ENCODE measurements at places on chromosomes 12 and 14. TPM values are rescaled to one million over a fixed set of nuclear protein-coding genes. Genes with fewer than 3 reads are reported as not detected.

DNA sequence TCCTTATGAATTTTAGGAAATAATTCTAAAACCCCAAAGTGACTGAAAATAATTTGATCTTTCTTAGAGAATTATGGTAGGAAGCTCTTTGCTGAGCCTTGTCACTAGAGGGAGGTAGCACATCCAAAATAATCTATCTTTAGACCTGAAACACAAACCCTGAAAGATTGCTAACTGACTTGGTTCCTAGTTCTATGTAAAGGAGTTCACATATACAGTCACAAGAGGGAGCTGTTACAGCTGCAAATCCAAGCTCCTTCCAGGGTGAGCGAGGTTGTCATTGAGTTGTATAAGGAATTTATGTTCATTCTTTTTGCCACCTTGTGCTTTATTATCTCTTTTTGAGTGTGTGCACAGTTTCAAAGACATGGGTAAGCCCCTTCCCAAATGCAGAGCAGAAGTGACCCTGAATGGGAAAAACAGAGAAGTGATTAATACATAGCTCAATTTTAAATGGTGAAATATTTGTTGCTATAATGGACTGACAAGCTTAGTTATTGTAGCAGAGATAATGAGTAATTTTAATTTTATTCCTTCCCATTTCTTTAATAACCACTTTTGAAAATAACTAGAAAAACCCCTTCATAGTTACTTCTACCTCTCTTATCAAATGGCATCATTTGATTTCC lies 387.9 kb downstream of the DAD1 start:
- H3K4me1 ChIP-seq: no peaks in the 10 kb centered on the region
- DNase-seq: no peak
- H3K27me3 ChIP-seq: no peaks in the 10 kb centered on the region
- no peak overlapping the region for H3K4me3 ChIP-seq

- no peak overlapping the region for H3K27ac ChIP-seq
- DNase-seq: no peak
- no peaks in the 10 kb centered on the region for H3K27me3 ChIP-seq
- peaks cover 8% of the 10 kb centered on the region for H3K4me1 ChIP-seq
- H3K4me3 ChIP-seq: no peak overlapping the region
These were observed 46.0 kb upstream of the FOS start for GRCh38 chr14:75232597-75232996.

DNA sequence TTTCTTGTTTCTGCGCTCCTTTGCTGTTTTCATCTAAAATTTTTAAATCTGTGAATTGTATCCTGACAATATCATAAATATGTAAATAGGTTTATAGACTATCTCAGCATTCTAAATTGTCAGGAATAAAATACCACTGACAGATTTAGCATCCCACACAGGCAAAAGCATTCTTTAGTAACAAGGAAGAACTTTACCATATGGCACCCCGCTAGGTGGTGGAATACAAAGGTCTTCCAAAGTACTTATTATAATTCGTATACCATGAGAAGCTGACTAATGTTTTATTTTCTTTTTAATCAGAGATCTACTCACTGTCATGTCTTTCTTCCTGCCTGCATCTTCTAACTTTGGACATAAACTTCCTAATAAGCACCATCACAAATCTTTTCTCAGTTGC lies 328.8 kb upstream of the NOVA1 start:
- H3K36me3 ChIP-seq: no peaks in the 10 kb centered on the region
- no peaks in the 10 kb centered on the region for H3K4me1 ChIP-seq
- DNase-seq: no peak
- H3K27ac ChIP-seq: no peak overlapping the region
- H3K4me3 ChIP-seq: no peak overlapping the region

DNA sequence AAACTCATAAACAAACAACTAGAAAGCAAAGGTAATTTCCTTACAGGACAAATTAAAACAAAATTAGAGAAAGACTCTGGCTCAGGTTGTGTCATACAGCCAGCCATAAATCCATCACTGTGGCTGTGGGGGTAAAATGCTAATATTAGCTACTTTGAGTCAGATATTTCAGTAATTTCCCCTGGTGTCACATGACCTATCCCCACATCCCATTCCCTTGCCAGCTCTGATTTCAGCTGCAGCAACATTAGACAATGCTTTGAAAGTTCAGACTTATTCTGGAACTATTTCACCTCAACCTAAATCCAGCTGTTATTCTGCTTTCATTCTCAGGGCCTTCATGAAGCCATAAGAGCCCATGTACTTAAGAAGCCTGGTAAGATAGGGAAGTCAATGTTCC lies 55.3 kb downstream of the RPL10L start:
- H3K4me1 ChIP-seq: no peaks in the 10 kb centered on the region
- H3K27ac ChIP-seq: no peak overlapping the region
- no peaks in the 10 kb centered on the region for H3K27me3 ChIP-seq
- H3K4me3 ChIP-seq: no peak overlapping the region
- no peak for DNase-seq
- no peaks in the 10 kb centered on the region for H3K36me3 ChIP-seq

The FAM186B gene
- 0.71 TPM for total RNA-seq

The TNFRSF1A gene
- total RNA-seq: 53.5 TPM

GRCh38 chr12:116099652-116100432 lies 177.7 kb downstream of the MED13L start:
- no peaks in the 10 kb centered on the region for H3K27me3 ChIP-seq
- no peaks in the 10 kb centered on the region for H3K36me3 ChIP-seq
- H3K4me1 ChIP-seq: peaks cover 7% of the 10 kb centered on the region
- no peak for DNase-seq
- no peak overlapping the region for H3K4me3 ChIP-seq

DNA sequence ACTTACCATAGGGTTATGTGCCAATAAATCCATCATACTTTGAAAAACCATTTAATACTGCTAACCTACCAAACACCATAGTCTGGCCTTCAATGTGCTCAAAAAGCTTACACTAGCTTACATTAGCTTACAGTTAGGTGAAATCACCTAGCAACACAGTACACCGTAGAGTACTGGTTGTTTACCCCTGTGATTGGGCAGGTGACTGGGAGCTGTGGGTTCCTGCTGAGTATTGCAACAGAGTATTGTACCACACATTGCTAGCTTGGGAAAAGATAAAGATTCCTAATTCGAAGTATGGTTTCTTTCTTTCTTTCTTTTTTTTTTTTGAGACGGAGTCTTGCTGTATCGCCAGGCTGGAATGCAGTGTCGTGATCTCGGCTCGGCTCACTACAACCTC lies 5.6 kb downstream of the ATP5MC2 start:
- H3K4me1 ChIP-seq: peaks cover 8% of the 10 kb centered on the region
- H3K27ac ChIP-seq: no peak overlapping the region
- no peaks in the 10 kb centered on the region for H3K27me3 ChIP-seq
- DNase-seq: no peak
- H3K36me3 ChIP-seq: peaks cover 28% of the 10 kb centered on the region

DNA sequence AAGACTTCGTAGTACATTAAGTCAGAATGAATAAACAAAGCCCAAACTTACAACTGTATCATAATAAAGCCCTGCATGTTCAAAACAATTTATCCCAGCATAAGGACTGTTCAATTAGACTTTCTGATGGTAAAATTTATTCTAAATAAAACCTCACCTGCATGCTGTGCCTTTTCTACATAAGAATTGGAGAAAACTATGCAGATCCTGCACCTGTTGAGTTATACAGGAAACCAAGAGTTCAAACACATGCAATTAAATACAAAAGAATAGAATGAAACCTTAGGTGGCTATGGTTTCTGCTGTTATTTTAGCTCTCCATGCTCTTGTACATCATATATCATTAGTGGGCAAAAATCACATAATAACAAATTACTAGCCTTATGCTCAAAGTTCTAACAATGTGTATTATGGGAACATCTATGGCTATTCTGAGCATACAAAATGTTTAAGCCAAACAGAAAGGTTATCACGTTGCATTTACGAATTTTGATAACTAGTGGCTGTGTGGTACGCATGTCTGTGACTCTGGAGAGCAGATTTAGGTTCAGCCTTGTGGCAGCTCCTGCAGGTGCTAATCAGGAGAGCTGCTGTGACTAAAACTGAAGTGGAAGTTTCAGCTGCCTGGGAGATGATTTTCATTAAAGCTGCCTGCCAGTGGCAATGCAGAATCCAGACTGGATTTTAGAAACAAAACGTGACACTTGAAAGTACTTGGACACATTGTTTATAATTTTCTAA lies 36.1 kb upstream of the LRFN5 start:
- no peak overlapping the region for H3K4me3 ChIP-seq
- no peak overlapping the region for H3K27ac ChIP-seq
- no peaks in the 10 kb centered on the region for H3K27me3 ChIP-seq
- H3K36me3 ChIP-seq: no peaks in the 10 kb centered on the region
- no peaks in the 10 kb centered on the region for H3K4me1 ChIP-seq
- no peak for DNase-seq

DNA sequence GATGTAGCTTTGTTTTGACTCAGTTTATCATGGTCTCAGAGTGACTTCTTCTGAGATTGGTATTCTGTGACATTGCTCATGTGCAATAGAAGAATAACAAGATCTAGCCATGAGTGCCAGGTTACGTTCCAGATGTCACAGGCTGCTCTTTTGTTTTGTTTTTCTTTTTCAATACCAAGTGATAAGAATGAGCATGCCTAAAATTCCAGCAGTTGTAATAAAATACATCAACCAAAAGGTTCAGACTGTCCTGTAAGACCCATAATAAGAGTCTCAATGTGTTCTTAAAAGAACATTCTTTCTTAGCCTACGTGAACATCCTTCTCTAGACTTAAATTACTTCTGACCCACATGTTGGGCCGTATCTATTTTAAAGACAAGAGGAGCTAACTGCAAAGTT lies 669.2 kb downstream of the DIO2 start:
- H3K4me3 ChIP-seq: no peak overlapping the region
- no peaks in the 10 kb centered on the region for H3K4me1 ChIP-seq
- H3K36me3 ChIP-seq: no peaks in the 10 kb centered on the region
- H3K27me3 ChIP-seq: no peaks in the 10 kb centered on the region
- H3K27ac ChIP-seq: no peak overlapping the region
- DNase-seq: no peak

The KRT82 gene
- not detected for total RNA-seq

The BICDL1 gene
- 28.0 TPM for total RNA-seq

- no peaks in the 10 kb centered on the region for H3K36me3 ChIP-seq
- no peak for DNase-seq
- H3K27ac ChIP-seq: no peak overlapping the region
- no peaks in the 10 kb centered on the region for H3K4me1 ChIP-seq
- H3K27me3 ChIP-seq: no peaks in the 10 kb centered on the region
These were observed 181.0 kb upstream of the RGS6 start for GRCh38 chr14:71751264-71751663.

DNA sequence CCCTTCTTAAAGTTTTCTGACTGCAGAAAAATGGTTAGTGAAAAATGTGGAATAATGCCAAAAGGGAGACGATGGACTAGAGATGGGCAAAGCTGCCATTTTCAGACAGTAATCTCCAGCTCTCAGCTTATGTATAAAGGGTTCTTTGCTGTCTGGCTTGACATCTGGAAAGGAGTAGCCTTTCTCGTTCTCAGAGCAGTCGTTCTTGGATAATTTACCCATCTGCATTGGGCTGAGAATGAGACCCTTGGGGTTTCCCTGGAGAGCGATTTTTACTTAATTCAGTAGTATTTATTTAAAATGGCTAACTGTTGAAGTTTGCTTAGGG lies 1.2 kb downstream of the NUDT4 start:
- DNase-seq: no peak
- H3K27ac ChIP-seq: peak overlapping the region; percentile 94
- H3K36me3 ChIP-seq: no peaks in the 10 kb centered on the region
- peaks cover 43% of the 10 kb centered on the region for H3K4me1 ChIP-seq
- H3K4me3 ChIP-seq: peak overlapping the region; percentile 57
- no peaks in the 10 kb centered on the region for H3K27me3 ChIP-seq

- H3K4me1 ChIP-seq: peaks cover 6% of the 10 kb centered on the region
- no peak for DNase-seq
- H3K4me3 ChIP-seq: no peak overlapping the region
These were observed 19.8 kb upstream of the DHRS4 start for GRCh38 chr14:23933742-23934128.

- H3K27me3 ChIP-seq: no peaks in the 10 kb centered on the region
- no peak overlapping the region for H3K4me3 ChIP-seq
- peak overlapping the region; percentile 6 for H3K27ac ChIP-seq
- H3K36me3 ChIP-seq: no peaks in the 10 kb centered on the region
- peaks cover 16% of the 10 kb centered on the region for H3K4me1 ChIP-seq
These were observed 155.1 kb downstream of the CALM1 start for GRCh38 chr14:90551733-90552464.

- no peaks in the 10 kb centered on the region for H3K27me3 ChIP-seq
- H3K4me3 ChIP-seq: no peak overlapping the region
- H3K36me3 ChIP-seq: no peaks in the 10 kb centered on the region
These were observed 414.9 kb downstream of the APAF1 start for GRCh38 chr12:99059824-99060511.

- H3K36me3 ChIP-seq: no peaks in the 10 kb centered on the region
- H3K27ac ChIP-seq: no peak overlapping the region
- H3K27me3 ChIP-seq: no peaks in the 10 kb centered on the region
- no peak for DNase-seq
- H3K4me1 ChIP-seq: peaks cover 2% of the 10 kb centered on the region
- no peak overlapping the region for H3K4me3 ChIP-seq
These were observed 260.5 kb upstream of the ATP2B1 start for GRCh38 chr12:89969093-89969492.

GRCh38 chr12:22628228-22628627 lies 3.3 kb downstream of the ETNK1 start:
- H3K4me3 ChIP-seq: no peak overlapping the region
- DNase-seq: no peak
- no peaks in the 10 kb centered on the region for H3K27me3 ChIP-seq
- H3K4me1 ChIP-seq: no peaks in the 10 kb centered on the region

- no peaks in the 10 kb centered on the region for H3K27me3 ChIP-seq
- no peak overlapping the region for H3K4me3 ChIP-seq
- H3K4me1 ChIP-seq: no peaks in the 10 kb centered on the region
- H3K27ac ChIP-seq: no peak overlapping the region
- H3K36me3 ChIP-seq: no peaks in the 10 kb centered on the region
- DNase-seq: peak; percentile 13
These were observed 46.0 kb downstream of the FAM222A start for GRCh38 chr12:109759595-109759994.

- peaks cover 23% of the 10 kb centered on the region for H3K4me1 ChIP-seq
- H3K27ac ChIP-seq: no peak overlapping the region
- no peak for DNase-seq
- H3K36me3 ChIP-seq: no peaks in the 10 kb centered on the region
- peaks cover 91% of the 10 kb centered on the region for H3K27me3 ChIP-seq
These were observed 2.0 kb upstream of the FZD10 start for GRCh38 chr12:130160306-130160705.

- no peak for DNase-seq
- no peak overlapping the region for H3K4me3 ChIP-seq
- H3K4me1 ChIP-seq: peaks cover 6% of the 10 kb centered on the region
- H3K27ac ChIP-seq: no peak overlapping the region
- peaks cover 7% of the 10 kb centered on the region for H3K36me3 ChIP-seq
- H3K27me3 ChIP-seq: no peaks in the 10 kb centered on the region
These were observed 55.4 kb downstream of the TEAD4 start for GRCh38 chr12:3014641-3015040.

The EFS gene
- total RNA-seq: 1.8 TPM

Data from heart left ventricle (tissue), 16 donors.